Erythroblast (primary cell): ENCODE measurements at places on chromosomes 1 and 21.

DNA sequence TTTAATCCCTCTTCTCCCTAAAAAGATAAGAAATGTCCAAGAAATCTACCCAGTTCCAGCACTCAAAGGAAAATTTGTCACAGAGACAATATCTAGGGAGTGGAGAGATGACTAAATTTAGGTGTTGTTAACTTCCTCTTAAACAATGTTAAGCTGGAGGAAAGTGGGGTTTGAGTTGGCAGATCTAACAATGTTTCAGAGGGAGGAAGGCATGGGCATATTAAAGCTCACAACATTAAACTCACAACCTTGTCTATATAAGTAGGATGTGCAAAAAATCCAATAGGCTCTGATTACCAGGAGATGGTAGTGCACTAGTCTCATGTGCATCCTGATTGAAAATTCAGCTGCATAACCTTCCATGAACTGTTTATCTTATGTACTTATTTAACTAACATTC, 190.1 kb downstream of the BARHL2 start:
- DNase-seq, result no peak

- DNase-seq, result no peak
Measured at GRCh38 chr1:84217239-84217638, 73.2 kb downstream of the PRKACB start.

DNA sequence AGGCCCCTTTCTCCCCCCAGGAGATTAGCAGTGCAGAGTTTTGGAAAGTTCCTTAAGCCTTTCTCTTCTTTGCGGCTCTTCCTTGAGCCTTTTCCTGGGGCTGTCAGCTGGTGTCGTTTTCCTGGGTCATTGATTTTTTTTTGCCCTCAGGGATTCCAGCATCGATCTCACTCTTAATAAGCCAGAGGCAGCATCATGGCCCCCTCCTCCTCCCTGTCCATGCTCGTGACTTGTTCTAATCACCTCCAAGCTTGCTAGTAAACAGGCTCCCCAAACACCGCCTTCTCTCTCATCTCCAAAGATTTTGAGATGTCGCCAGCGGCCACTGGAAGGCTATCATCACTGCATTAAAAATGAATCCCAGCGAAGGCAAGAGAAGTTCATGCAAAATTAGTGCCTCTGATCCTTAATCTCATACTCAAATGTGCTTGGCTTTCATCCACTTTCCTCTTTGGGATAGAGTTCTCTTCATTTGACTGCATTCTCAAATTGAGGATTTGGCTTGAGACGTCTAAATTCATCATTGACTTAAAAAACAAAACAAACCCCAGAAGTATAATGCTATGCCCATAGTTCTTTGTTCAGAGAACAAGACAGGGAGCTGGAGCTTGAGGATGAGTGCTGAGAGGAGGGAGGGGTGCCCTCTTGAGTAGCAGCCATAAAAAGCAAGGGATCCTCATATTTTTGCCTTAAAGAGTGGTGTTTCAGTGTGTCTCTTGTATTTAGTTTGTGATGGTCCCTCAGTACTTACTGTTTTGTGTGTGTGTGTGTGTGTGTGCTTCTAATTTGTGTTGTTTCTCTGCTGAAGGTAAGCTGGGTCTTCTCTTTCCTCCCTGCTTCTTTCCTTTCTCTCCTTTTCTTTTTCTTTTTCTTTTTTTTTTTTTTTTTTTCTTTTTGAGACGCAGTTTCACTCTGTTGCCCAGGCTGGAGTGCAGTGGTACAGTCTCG, 3.2 kb downstream of the EVA1C start:
- no peak for DNase-seq

DNA sequence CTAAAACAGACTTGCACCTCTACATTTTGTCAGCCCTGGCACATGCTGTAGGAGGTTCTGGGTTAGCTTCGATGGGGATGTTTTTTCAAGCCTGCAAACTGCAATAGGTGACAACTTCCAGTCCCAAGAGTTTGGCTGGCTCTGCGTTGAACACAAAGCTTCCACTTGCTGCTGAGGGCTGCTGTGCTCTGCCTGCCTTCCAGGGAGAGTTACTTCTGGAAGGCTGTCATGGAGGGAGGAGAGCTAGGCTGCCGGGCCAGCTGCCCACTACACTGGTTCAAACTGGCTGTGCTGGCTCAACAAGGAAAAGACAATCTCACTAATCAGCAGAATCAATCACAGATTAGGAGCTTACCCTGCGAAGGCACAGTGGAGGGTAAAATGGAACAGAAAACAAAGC, 46.7 kb upstream of the PPP2R5A start:
- no peak for DNase-seq

DNA sequence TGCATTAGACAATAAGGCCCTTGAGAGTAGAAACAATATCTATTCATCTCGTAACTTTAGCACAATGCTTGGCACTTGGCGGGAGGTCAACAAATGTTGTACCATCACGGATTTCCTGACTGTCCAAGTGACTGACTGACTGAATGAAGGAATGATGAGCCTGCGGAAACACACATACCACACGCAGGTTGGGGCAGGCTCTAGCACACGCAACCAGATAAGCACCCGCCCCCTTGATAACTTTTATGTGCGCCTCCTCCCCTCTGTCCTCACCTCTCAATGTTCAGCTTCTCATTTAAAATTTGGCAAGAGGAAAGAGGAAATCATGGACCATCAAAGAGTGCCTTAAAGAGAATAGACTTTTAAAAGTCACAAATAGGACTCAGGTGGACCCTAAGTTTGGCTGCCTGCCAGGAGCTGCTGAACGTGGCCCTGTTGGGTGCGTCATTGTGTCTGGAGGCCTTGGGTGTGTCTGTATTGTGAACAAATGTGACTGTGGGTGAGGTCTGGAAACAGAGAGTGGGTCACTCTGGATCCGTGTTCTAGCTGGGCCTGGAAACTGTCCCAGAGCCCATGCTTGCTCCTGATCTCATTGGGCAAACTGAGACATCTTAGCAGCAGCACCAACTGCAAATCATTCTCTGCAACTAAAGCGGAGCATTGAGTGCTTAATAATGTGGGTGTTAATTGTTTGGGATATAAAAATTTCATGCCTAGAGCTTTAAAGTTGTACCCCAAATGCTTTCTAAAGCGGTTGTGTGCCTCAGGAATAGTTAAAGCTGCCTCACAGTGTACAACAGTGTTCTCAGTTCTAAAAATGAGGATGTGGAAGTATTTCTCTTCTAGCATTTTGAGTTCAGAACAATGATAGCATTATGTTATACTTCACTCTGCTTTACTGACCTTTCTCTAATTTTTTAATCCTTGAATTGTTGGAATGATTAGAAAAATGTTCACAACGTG, 47.6 kb upstream of the ABCG1 start:
- no peak for DNase-seq

- DNase-seq, result no peak
Measured at GRCh38 chr1:12479311-12479710, 138.7 kb downstream of the DHRS3 start.

- no peak for DNase-seq
Measured at GRCh38 chr1:198657550-198658064, 18.8 kb downstream of the PTPRC start.

GRCh38 chr21:35256468-35256988, 207.4 kb upstream of the RUNX1 start:
- DNase-seq, result no peak

- DNase-seq, result no peak
Measured at GRCh38 chr21:41616031-41616591, 108.2 kb upstream of the TMPRSS2 start.

- no peak for DNase-seq
Measured at GRCh38 chr1:41668967-41669366, 184.5 kb upstream of the EDN2 start.

- no peak for DNase-seq
Measured at GRCh38 chr1:39116116-39116607, 88.3 kb upstream of the MACF1 start.

- no peak for DNase-seq
Measured at GRCh38 chr1:239126884-239127283, 259.5 kb upstream of the CHRM3 start.

- no peak for DNase-seq
Measured at GRCh38 chr1:2210084-2210653, 15.6 kb upstream of the FAAP20 start.

- no peak for DNase-seq
Measured at GRCh38 chr21:45552696-45553391, 10.6 kb upstream of the SLC19A1 start.

GRCh38 chr1:203405703-203406438, 54.9 kb upstream of the FMOD start:
- DNase-seq, result no peak

DNA sequence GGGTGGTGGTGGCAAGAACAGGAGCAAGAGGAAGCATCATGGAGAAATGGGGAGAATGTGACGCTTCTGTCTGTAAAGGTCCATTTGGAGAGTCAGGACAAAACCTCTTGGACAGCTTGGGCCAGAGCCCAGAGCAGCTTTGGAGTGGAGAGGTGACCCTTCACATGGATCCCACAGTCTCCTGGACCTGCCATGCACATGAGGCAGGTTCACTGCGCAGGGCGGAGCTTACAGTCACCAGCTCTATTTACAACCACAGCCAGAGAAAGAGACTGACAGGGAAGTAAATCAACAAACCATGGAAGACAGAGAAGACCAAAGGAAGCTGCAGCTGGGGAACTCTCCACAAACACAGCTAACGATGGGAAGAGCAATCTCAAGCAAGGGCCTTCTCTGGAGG, 828 bp upstream of the RGS8 start:
- DNase-seq, result no peak

GRCh38 chr1:52550447-52550846, 2.4 kb downstream of the TUT4 start:
- no peak for DNase-seq

DNA sequence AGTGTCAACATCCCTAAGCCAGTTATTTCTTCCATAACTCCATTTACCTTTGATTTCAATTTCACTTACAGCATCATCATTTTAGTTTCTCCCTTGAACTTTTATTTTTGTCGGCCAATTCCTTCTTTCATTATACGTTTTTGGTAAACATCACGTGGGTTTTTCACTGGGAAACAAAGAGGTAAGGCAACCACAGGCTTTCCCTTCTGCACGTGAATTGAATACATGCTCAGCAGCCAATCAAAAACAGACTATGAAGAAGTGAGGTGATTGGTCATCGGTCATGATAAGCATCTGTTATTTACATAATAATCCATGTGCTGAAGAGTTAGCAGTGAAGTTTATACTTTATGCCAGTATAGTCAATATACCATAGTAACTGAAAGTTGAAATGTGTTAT, 98.7 kb downstream of the NCAM2 start:
- no peak for DNase-seq

DNA sequence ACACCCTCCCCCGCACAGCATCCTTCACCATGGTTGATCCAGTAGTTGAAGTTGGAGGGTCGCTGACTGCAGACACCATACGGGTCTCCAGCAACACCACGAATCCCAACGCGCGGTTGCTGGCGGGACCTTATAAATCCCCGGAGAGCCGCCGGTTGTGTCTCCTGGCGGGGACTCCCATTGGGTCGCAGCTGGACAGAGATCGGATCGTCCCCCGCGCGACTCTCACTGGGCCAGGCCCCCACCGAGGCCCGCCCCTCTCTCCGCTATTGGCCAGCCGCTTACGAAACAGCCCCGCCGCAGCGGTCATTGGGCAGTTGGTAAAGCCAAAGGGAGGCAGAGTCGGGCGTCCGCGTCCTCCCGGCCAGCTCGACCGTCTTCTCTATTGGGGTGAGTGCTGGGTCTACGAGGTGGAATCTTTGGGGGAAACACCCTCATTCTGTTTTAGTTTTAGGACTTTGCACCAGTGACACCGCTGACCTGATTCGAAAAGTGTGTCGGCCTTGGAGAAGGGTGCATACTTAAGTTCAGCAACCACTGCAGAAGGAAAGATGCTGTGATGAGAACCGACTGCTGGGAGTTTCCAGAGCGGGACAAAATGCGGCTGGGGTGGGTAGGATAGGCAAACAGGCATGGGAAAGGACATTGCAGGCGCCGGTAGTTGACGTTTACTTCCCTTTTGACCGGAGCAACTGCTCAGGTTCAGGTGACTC, 27.4 kb downstream of the RABIF start:
- peak; percentile 87 for DNase-seq

DNA sequence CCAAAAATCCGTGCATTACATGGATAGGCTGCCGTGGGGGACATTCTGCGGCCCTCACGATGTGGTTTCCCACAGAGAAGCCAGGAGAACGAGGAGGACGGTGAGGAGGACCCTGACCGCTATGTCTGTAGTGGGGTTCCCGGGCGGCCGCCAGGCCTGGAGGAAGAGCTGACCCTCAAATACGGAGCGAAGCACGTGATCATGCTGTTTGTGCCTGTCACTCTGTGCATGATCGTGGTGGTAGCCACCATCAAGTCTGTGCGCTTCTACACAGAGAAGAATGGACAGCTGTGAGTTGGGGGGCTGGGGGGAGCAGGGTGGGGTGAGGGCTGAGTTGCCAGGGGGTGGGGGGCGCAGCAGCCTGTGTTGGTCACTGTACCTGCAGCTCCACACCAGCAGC, 13.2 kb downstream of the PSEN2 start:
- DNase-seq, result no peak

GRCh38 chr1:166888373-166889111, 12.5 kb upstream of the TADA1 start:
- DNase-seq, result no peak

DNA sequence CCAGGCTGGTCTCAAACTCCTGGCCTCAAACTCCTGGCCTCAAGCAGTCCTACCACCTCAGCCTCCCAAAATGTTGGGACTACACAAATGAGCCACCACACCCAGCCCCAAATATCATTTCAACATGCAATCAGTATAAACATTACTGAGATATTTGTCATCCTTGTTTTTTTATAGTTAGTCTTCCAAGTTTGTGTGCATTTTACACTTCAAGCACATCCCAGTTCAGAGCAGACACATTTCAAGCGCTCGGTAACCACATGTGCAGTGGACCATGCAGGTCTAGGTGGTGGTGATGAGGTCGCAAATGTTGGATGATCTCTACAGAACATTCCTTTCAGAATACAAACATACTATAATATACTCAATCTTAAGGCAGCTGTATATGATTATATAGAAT, 23.8 kb upstream of the APP start:
- no peak for DNase-seq

DNA sequence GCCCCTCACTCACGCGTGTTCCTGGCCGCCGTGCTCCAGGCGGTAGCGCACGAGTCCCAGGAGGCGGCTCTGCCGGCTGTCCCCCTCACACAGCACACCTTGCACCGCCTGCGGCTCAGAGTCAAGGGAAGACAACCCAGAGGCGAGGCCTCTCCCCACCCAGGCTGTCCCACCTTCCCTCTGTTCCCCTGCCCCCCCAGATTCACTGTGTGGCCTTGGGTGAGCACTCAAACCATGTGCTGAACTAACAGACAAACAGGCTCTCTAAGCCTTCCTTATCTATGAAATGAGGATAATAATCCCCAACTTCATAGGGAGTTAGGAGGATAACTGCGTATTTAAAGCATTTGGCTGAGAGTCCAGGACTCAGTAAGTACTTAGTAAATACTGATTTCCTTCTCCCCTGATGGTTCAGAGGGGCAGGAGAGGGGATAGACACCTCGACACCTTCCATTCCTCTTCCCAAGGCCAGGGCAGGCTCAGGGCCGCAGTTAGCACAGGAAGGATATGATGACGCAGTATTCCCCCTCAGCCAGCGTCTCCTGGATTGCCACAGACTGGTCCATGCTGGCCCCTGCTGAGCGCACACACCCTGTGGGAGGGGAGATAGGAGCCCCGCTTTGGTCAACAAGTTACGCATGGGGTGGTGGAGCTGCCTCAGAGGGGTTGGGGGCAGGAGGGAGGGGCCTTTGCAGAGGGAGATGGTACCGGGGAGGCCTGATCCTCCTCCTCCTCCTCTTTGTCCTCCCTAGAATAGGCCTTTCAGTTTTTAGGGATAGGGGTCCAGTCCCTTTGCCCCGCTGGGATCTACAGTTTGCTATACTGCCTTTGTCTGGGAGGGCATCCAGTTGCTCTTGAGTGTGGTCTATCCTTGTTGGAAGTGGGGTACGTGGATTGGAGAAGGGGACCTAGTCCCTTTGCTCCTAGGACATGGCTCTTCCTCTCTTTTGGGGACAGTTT, 830 bp downstream of the INPP5B start:
- DNase-seq, result peak; percentile 79

- no peak for DNase-seq
Measured at GRCh38 chr1:154810571-154810970, 59.5 kb downstream of the KCNN3 start.
